ENCODE measurements at places on chromosomes 11 and 22. TPM values are rescaled to one million over a fixed set of nuclear protein-coding genes. Genes with fewer than 3 reads are reported as not detected.

GRCh38 chr22:28137036-28137435, 218.0 kb upstream of the PITPNB start:
- no peaks in the 10 kb centered on the region for H3K27me3 ChIP-seq
- DNase-seq = no peak
- H3K36me3 ChIP-seq = no peaks in the 10 kb centered on the region
- no peak overlapping the region for H3K4me3 ChIP-seq
- no peak overlapping the region for H3K27ac ChIP-seq
- no peaks in the 10 kb centered on the region for H3K4me1 ChIP-seq

DNA sequence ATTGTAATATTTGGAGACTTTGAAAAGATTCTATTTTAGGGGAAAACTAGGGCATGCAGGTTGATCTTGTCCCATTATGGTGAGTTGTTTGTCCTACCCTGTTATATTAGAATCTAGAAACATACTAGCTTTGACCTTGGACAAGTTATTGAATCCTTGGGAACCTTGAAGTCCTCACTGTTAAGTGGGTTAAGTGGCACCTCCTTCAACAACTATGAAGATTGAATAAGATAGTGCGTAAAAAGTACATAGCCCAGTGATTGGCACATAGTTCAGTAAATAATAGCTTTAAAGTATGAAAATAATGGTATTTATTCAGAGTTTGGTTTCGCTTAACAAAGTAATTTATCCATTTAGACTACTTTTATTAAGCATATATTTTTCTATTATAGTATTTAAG, 51.6 kb downstream of the MTMR3 start:
- H3K4me1 ChIP-seq = peaks cover 59% of the 10 kb centered on the region
- H3K27me3 ChIP-seq = no peaks in the 10 kb centered on the region
- DNase-seq = no peak
- no peaks in the 10 kb centered on the region for H3K36me3 ChIP-seq
- no peak overlapping the region for H3K4me3 ChIP-seq

DNA sequence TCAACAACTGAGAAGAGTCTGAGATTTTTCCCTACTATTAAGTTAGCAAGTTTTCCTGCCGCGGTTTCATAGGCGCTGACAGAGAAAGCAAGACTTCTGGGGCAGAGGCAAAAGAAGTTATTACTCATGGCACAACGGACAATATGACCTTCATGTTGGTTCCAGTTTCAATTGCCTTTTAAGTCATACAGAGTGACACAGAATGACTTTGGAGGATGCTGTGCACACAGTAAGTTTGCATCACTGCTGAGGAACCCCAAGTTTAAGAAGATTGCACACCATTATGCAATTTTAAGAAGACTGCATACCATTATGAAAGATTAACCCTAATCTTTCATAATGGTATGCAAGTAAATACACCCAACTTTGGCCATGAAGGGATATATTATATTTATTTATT, 626.5 kb upstream of the CHORDC1 start:
- H3K27me3 ChIP-seq = no peaks in the 10 kb centered on the region
- H3K36me3 ChIP-seq = no peaks in the 10 kb centered on the region
- H3K27ac ChIP-seq = no peak overlapping the region

DNA sequence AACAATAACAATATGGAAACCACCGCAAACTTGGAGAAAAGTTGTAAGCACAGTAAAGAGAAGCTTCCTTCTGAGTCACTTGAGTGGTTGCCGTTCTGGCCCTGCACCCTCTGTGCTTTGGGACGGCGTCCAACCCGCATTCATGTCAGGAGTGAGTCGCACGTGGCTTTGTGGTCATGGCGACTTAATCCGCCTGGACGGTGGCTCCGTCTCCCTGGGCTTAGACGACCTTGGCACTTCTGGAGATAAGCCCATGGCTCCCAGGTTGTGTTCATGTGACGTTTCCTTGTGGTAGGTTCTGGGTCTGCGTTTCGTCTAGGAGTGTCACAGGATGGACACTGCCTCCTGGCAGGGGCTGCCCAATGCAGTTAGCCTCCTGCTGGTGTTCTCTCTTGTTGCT, 40.5 kb downstream of the TPCN2 start:
- no peaks in the 10 kb centered on the region for H3K27me3 ChIP-seq
- H3K36me3 ChIP-seq = peaks cover 80% of the 10 kb centered on the region
- H3K27ac ChIP-seq = peak overlapping the region; percentile 83
- no peak overlapping the region for H3K4me3 ChIP-seq
- peaks cover 31% of the 10 kb centered on the region for H3K4me1 ChIP-seq
- no peak for DNase-seq

DNA sequence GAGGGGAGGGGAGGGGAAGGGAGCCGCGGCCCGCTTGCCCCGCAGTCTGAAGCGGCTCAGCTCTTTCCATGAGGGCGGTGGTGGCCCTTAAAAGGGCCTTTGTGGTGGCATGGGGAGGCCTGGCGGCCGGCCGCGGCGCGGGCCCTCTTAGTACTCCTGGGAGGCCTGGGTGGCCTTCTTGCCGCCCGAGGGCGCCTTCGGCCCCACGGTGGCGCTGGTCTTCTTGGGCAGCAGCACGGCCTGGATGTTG, 6.9 kb downstream of the DPAGT1 start:
- H3K27me3 ChIP-seq = no peaks in the 10 kb centered on the region
- peaks cover 23% of the 10 kb centered on the region for H3K4me1 ChIP-seq
- peak; percentile 93 for DNase-seq
- H3K27ac ChIP-seq = peak overlapping the region; percentile 93

DNA sequence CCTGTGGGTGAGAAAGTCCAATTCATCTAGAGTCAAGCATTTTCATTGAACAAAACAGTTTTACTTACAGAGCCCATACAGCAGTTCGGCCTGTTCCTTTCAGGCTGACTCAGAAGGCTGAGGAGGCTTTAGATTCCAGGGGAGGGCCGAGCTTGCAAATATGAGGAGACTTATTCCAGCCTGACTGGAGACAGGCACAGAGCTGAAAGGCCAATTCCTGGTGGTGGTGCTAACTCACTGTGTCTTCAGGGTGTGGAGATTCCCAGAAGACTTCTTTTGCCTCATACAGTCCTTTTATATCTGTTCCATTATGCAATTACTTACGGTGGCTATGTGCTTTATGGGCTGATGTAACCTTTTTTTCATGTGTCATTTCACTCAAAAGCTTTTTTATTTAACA, at the start of gene OR51E2:
OR51E2 (minus strand) TSS at position 269 of the 400 bp plus-strand sequence. CDS start 15,142 bp downstream, outside the sequence.
- H3K27ac ChIP-seq = no peak within 1 kb of the TSS
- no peak within 1 kb of the TSS for H3K4me3 ChIP-seq
- no peak for DNase-seq
- H3K36me3 ChIP-seq = no peaks in the 10 kb centered on the region
- no peaks in the 10 kb centered on the region for H3K4me1 ChIP-seq

DNA sequence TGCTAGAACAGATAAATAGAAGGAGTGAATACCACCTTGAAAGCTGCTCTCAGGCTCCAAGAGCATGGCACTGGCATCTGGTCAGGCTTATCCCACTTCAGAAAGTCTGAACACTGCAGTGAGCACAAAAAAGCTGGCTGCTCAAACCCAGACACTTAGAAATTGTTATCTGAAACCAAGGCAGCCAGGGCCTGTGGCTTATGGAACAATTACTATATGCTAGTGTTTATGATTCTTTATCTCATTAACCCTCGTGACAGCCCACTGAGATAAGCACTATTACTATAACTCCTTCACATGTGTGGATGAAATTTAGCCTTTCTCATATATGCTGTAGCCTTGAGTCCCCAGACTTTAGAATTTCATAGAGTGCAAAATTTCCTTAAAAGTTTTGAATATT, 400.2 kb downstream of the RAB38 start:
- no peak for DNase-seq
- no peaks in the 10 kb centered on the region for H3K4me1 ChIP-seq
- H3K27ac ChIP-seq = no peak overlapping the region

- no peak for DNase-seq
- H3K27me3 ChIP-seq = peaks cover 65% of the 10 kb centered on the region
- H3K27ac ChIP-seq = no peak overlapping the region
- H3K4me1 ChIP-seq = no peaks in the 10 kb centered on the region
- H3K4me3 ChIP-seq = no peak overlapping the region
Observed at GRCh38 chr22:45638197-45638596, 33.4 kb upstream of the ATXN10 start.

- H3K4me1 ChIP-seq = peaks cover 19% of the 10 kb centered on the region
- no peak overlapping the region for H3K4me3 ChIP-seq
- DNase-seq = no peak
- H3K36me3 ChIP-seq = no peaks in the 10 kb centered on the region
- no peak overlapping the region for H3K27ac ChIP-seq
Observed at GRCh38 chr11:128206461-128206860, 380.9 kb downstream of the ETS1 start.

The GRM5 gene
- total RNA-seq = not detected

The CRACR2B gene
- total RNA-seq = 556 TPM

All from stomach (tissue), 19 donors.